Activated CD4-positive, alpha-beta T cell treated with anti-CD3 and anti-CD28 coated beads, Interleukin-2, amount 50 U/mL, for 16 hours (primary cell): ENCODE measurements at places on chromosomes 4 and X.

- DNase-seq: no peak
Observed at GRCh38 chrX:38595801-38596200, 34.5 kb downstream of the TSPAN7 start.

- peak; percentile 40 for DNase-seq
Observed at GRCh38 chr4:82201805-82202641, 171.8 kb downstream of the HNRNPD start.

DNA sequence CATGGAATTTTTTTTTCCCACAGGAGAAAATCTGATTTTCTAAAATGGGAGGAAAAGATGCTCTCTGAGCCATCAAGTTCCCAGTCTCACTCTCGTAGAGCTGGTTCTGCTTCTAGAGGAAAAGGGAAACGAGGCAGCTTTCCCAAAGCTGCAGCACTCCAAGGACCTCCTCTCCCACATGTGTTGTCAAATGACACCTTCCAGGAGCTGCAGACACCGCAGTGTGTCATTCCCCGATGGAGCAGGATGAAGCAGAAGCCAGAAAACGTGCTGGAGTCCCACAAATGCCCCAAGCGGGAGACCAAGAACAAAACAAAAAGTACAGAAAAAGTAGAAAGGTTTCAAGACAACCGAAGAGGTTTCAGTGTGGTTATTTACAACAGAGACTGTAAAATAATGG, 348.1 kb downstream of the ARHGAP10 start:
- DNase-seq: no peak

- no peak for DNase-seq
Observed at GRCh38 chrX:105273326-105273725, 52.8 kb upstream of the TEX13A start.

DNA sequence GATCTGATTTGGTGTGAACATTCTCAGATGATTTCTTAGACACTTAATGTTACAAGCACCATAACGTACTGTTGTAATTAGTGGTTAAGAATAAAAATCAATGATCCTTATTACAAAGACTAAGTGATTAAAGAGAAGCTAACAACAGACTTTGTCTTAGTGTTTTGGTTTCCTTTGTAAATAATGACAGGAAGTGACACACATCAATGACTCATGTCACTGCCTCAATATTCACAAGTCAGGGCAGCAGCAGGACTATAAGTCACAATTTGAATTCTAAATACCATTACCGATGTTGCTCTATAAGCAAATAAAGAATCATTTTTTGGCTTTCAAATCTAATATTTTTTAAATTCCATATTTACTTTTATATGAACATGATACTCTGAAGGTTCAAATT, 115.8 kb upstream of the FAT4 start:
- no peak for DNase-seq

- DNase-seq: peak; percentile 65
Observed at GRCh38 chr4:142824368-142824767, 21.7 kb downstream of the INPP4B start.

- DNase-seq: no peak
Observed at GRCh38 chrX:39260965-39261364, 459.7 kb downstream of the MID1IP1 start.

GRCh38 chrX:31132821-31133241, 61.0 kb upstream of the FTHL17 start:
- peak; percentile 6 for DNase-seq

DNA sequence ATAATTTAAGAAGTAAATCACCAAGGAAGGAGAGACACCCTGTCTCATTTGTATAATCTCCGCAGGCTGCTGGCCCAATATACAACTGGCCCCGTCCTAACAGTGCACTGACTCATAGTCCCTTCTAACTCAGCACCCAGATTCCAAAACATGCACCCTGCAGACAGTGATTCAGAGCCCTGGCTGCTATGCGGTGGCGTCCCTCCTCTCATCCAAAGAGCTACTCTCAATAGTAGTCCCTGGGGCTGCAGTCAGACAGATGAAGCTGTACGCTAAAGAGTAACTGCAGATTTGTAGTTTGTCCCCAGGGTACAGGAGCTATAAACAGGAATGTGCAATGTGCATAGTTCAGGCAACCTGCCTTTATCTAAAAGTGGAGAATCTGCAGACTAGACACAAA, 23.0 kb downstream of the GABRA3 start:
- no peak for DNase-seq

GRCh38 chrX:11698702-11699101, 33.0 kb upstream of the ARHGAP6 start:
- no peak for DNase-seq

DNA sequence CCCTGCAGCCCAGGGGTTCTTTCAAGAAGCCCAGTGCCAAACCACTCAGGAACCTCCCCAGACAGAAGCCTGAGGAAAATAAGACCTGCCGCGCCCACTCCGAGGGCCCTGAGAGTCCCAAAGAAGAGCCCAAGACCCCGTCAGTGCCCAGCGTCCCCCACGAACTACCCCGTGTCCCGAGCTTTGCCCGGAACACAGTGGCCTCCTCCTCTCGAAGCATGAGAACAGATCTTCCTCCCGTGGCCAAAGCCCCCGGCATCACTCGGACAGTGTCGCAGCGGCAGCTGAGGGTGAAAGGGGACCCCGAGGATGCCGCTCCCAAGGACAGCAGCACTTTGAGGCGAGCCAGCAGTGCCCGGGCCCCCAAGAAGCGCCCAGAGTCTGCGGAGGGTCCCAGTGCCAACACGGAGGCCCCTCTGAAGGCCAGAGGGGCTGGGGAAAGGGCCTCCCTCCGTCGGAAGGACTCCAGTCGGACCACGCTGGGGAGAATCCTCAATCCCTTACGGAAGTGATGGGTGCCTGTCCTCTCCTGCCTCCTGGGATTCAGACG, 40.2 kb downstream of the FHDC1 start:
- DNase-seq: no peak

GRCh38 chrX:14039344-14039743, 9.7 kb upstream of the GEMIN8 start:
- peak; percentile 69 for DNase-seq

DNA sequence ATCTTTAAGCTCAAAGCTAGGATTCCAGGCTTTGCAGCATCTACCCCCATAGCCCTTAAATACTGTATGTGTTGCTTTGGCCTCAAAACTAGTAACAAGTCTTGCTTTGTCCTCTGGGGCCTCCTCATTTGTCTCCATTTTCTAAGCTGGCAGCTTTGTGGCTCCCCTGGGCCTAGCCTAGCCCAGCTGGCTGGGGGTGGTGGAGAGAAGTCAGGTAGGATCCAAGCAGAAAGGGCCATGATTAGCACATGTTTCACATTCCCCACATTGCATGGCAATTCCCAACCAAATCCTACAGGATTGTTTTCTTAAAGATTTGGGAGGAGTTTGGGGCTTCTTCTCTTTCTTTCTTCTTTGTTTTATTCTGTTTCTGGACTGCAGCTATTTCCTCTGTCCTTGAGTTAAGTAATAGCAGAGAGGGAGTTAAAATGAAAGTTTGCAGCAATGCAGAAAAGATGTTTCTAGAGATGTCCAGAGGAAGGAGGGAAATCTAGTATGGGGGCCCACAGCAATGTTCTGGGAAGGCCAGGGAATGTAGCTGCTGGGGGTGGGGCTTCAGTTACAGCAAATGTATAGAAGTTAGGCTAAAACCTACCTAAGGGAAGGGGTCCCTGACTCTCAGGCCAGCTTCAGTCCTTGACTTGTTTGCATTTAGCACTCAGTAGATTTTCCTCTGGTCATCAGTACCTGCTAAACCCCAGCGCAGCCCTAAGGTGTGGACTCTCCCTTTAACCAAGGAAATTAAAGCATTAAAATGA, 92.1 kb downstream of the SHROOM4 start:
- no peak for DNase-seq

DNA sequence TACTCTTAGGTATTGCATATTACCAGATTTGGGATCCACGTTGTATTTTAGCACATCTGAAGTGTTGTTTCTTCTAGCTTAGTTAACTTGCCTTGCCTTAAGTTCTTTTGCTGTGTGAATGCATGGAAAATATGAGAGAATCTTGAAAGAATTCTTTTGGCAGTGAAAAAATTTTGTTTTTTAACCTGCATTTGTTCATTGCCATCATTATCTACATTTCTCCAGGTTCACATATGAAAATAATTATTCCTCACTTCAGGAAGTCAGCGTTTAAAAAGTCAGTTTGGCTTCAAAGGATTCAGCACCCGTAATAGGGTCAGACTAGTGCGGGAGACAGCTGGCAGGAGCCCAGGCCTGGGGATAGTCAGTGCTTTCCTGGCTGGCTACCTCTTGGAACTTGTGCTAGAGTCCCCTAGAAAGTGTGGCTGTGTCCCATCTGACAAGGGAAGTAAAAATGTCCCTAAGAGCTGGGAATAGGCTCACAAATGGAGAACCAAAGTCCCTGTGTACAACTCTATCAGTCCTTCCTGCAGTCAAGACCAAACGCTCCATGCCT, 251.9 kb upstream of the KLF3 start:
- DNase-seq: no peak

DNA sequence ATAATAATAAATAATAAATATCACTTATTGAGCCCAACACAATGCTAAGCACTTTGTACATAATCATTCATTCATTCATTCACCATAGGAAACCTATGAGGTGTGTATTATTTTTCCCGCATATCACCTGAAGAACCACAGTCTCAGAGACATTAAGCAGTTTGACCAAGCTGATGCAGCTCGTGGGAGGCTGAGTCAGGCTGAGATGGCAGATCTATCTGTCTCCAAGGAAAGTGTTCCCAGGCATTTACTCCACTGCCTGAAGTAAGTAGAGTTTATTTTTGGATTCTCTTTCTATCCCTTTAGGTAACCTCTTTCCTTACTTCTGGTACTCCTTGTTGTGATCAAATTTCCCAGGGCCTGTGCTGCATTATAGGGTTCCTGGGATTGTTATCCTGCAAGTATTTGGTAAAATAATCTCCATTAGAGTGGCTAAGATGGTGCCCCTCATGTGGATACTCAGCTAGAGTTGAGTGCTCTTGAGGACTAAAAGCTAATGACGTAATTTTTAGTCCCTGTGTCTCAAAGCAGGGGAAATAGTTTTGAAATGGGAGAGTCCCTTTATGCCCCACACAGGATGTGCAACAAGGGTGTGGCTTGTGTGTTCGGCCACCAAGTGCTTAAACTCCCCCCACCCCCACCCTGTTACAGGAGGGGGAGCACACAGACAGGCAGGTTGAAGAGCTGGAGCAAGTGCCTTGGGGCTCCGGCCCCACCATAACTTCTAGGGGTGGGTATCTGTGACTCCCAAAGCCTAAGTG, 467.0 kb downstream of the STIM2 start:
- no peak for DNase-seq

GRCh38 chrX:87808576-87809243, 291.1 kb downstream of the KLHL4 start:
- DNase-seq: no peak

GRCh38 chr4:114366368-114366767, 232.2 kb upstream of the UGT8 start:
- DNase-seq: no peak

DNA sequence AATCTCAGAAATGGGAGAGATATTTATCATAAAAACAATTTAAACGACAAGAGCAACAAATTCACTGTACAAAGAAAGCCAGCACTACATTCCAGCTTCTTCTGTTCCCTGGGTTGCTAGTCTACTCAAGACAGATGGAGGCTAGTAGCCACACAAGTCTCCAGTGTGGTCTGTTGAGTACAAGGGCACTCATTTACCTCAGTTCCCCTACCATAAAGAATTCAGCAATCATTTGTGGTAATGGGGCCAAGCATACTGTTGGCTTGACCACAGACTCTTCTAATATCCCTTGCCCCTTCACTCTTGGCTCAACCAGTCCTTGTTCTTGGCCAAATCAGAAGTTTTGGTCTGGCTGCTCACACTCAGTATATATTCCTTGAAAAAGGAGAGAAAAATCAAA, 212.3 kb downstream of the COX18 start:
- DNase-seq: no peak

GRCh38 chr4:99749445-99750391, 66.9 kb upstream of the DAPP1 start:
- DNase-seq: no peak

GRCh38 chr4:3447431-3448395, 5.9 kb downstream of the HGFAC start:
- no peak for DNase-seq

- DNase-seq: no peak
Observed at GRCh38 chr4:105741548-105741947, 33.0 kb downstream of the GSTCD start.

DNA sequence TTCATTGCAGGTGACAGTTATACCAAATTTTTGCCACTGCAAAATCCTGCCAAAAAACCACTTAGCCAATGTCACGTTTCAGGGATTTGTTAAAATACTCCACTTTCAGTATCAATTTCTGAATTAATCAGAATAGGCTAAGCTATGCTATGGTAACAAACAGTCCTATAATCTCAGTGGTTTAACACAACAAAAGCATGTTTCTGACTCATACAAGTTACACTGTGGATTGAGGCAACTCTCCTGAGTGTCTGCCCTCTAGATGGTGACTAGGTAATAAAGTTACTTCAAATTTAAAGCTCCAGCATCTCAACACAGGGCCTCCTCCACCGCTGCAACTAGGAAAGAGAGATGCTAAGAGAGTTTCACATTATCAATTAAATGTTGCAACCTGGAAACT, 23.0 kb upstream of the RADX start:
- peak; percentile 66 for DNase-seq
